ENCODE measurements at places on chromosomes 5 and 9.

- no peak for DNase-seq
Observed at GRCh38 chr9:99039505-99040182, 65.3 kb upstream of the TGFBR1 start.

DNA sequence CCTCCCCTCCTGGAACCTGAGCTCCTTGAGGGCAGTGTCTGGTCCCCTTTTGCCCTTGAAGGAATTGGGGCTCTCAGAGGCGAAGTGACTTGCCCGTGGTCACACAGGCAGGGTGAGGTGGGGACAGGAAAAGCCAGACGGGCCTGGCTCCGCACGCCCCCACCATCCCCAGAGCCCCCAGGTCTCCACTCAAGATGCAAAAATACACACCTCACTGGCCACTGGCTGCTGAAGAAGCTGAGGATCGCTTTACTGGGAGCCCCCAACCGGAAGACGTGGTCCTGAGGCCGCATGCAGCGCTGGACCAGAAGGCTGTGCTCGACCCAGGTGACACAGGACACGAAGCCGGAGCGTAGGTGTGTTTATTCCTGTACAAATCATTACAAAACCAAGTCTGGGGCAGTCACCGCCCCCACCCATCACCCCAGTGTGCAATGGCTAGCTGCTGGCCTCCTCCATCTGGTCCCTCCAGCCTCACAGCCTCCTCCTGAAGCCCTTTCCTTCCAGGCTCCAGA is 7.6 kb upstream of the AK1 start:
- no peak for DNase-seq

DNA sequence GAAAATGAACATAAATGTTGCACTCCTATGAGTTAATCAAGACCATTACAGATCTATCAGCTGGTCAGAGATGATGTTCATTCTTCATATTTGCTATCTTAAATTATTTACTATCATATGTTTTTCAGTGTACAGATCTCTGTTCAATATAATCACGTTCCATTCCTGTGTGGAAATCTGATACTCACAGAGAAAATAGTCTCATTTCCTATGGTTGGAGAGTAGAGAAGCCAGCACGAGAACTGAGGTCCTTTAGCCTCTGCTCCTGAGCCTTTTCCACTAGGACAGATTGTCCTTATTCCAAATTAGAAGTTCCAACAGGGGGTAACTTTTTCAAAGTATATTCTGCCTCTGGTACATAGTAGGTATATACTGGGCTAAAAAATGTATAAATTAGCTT is 29.2 kb downstream of the UGCG start:
- DNase-seq, result no peak

DNA sequence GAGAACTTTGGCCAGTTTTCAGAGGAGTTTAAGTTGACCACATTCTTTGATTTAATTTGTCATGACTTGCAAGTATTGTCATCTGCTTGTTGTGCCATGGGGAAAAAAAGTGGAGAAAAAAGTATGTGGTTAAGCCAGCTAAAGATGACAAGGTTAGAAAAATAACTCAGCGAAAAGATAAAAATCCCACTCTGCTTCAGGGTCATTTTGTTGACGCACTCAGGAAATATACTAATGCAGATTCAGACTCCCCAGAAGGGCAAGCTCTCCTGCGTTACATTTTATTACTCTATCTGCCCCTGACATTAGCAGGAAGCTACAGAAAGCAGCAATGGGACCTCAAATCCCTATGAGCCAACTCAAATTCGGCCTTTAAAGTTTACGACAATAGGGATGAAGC is 27.6 kb upstream of the TESK1 start:
- no peak for DNase-seq

- DNase-seq, result no peak
Observed at GRCh38 chr5:90786756-90787155, 228.2 kb downstream of the ADGRV1 start.

GRCh38 chr9:10127867-10128266 is 484.9 kb downstream of the PTPRD start:
- no peak for DNase-seq

GRCh38 chr9:121694600-121694999 is 43.2 kb downstream of the DAB2IP start:
- no peak for DNase-seq

DNA sequence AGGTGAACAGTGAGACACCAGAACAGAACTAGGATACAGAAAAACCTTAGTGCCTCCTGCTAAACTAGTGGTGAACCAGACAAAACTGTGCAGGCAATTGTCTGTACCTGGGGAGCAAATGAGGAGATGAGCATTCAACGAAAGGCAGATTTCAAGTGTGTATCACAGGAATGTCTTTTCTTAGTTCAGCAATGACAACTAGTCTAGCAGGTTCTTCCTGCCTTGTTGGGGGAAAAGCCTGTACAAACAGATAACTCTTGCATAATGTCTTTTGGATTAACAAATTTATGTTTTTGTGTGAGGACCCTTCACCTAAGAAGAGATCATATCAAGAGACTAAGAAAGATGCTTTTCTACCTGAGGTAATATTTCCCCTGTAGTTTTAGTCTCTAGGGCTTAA is 21.8 kb upstream of the DENND4C start:
- DNase-seq, result no peak

GRCh38 chr9:76732341-76732958 is 31.8 kb upstream of the PCA3 start:
- no peak for DNase-seq

GRCh38 chr5:39080597-39081204 is 6.5 kb upstream of the RICTOR start:
- no peak for DNase-seq

DNA sequence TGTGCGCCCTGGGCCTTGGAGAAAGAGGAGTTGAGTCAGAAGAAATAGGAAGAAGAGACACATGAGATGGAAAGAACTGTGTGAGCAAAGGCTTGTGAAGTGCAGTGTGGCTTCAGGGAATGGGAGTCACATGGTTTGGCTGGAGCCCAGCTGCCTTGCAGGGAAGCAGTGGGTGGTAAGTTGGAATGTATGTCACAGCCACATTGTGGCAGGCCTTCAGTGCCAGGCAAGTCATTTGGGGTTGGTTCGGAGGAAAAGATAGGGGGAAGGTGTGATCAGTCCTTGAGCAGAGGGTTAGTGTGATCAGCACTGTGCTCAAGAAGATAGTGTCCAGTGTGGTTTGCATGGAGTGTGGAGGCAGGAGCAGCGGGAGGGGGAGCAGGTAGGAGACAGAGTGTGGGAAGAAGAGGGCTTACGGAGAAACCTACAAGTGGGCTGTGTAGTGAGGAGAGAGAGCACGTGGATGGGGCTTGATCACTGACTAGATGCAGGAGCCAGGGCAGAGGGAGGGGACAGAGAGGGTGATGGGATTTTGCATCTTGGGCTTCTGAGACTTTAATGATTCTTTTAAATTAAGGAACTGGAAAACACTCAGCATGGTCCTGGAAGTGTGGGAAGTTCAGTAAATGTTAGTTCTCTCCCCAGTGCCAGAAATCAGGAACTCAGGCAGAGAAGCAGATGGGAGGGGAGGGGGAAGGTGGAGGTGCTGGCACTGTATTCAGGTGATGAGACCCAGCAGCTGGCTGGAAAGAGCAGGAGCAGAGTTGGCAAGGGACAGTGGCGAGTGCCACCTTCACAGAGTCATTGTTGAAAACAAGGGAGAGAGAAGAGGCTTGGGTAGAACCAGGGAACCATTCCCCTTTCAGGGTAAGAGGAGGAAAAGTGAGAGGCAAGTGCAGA is 46.6 kb downstream of the ARHGAP26 start:
- DNase-seq, result no peak

- no peak for DNase-seq
Observed at GRCh38 chr5:57878301-57878722, 395.7 kb upstream of the ACTBL2 start.

DNA sequence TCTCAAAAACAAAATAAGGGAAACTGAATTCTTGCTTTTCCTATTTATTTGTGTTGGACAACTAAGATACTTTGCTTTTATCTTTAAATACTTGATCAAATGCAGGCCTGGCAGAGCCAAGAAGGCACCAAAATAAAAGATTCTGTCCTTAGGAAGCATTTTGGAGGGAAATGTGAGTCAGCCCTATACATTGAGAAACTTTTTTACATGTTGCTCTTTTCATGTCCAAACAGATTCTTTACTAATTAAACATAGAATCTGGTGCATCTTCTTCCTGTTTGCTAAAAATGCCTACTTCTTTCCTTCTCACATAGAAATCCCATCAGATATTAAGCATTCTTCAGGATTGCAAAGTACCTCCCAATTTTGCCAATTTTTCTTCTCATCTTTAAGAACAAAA is 1160.4 kb downstream of the EFNA5 start:
- no peak for DNase-seq

DNA sequence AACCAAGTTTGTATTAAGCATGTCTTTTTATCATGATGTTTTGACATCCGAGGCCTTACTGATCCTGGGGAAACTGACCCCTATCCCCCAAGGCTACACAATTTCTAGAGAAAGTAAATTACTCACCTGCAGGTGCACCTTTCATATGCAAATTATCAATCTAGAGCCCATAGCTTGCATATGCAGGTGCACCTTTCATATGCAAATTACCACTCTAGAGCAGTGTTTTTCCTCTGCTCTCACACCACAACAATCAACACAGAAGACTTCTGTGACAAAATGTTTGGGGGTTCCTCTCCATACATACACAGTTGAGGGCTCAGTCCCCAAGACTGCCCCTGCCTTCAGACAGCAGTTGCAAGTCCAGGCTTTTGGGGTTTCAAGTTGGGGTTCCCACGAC is 203.7 kb upstream of the RORB start:
- DNase-seq, result no peak

DNA sequence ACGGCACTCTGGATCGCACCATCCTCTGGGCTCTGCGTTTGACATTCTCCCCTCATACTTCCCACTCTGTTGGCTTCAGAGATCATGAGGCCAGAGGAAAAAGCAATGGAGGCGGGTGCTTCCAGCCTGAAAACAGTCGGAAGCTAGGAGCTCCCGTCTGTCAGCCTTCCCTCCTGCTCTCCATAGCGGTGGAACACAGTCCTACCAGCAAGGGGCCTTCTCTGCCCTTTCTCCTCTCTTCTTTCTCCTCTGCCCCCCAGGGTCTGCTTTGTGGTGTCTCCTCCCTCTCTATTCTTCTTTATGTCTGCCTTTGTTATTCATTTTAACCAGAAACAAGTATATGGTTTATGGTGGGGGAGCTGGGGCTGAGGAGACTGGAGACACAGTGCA is 152.5 kb upstream of the NFIB start:
- no peak for DNase-seq

DNA sequence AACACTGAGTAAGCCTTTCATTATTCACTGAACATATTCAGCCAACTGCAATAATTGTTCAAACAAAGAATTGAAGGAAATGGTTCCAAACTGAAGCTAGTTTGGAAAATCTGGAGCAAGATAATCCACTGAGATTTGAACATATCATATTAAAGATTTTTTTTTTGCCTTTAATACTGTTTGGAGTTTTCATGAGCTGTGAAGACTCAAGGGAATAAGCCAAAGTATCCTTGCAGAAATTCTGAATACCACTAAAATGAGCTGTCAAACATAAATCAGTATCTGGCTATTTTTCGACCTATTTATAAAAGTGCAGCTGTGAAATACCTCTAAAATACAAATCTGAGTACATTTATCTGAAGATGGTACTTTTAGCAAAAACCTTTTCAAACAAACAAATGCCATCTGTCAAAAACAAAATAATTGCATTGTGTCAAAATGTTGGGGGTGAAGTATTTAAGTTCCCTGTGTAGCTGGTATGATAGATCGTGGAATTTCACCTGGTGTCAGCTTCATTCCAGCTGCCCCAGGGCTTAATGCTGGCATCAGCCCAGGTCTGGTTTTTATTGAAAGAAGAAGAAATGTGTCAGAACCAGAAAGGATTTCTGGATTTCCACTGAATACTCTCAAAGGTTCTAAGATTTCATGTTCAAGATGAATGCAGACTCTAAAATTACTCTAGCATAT is 149.0 kb upstream of the GRAMD2B start:
- DNase-seq, result no peak

DNA sequence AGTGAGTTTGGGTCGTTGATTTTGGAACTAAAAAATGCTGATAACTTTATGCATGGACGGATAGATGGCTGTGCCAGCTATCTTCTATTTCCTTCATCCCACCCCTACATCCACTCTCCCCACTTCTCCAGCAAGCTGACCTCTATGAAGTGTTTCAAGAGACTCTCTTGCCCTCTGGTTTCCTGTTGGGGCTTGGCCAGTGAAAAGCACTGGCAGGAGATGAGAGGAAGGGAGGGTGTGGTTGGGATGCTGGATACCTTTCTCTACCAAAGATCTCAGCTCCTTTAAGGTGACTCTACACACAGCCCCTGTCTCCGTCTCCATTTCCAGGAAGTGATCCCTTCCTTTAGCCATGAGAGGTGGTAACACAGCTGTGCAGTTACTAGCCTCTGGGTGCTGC is 30.0 kb upstream of the JMY start:
- DNase-seq, result no peak

DNA sequence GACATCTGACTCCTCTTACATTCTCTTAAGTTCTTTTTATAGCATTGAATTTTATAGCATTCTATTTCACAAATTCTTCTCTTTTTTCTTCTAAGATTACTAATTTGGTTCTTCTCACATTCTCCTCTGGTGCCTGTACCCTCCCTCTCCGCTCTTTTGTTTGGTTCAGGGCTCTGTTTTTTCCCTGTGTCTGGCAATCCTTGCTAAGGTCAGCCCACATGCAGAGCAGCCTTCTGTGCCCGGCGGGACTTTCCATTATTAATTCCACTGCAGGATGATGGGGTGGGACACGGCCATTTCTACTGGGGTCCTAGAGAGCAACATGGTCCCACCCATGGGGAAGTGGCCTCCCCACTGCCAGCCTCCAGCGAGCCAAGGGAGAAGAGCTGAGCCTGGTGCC is 9.8 kb upstream of the TRAF2 start:
- DNase-seq, result no peak

DNA sequence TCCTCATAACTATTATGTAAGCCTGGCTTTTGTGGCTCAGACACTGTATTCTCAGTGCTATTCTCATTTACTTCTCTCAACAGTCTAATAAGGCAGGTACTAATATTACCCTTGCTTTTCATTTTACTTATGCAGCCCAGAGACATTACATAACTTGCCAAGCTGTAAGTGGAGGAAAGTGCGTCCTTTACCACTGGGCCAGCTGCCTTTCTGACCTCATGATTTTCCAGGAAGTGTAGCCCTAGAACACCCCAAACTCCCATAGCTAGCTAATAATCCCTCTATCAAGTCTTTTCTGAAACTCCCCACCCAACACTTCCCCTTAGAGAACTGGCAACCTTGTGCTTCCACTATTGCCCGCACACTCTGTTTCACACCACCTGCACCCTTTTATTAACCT is 192.9 kb upstream of the HMHB1 start:
- no peak for DNase-seq

DNA sequence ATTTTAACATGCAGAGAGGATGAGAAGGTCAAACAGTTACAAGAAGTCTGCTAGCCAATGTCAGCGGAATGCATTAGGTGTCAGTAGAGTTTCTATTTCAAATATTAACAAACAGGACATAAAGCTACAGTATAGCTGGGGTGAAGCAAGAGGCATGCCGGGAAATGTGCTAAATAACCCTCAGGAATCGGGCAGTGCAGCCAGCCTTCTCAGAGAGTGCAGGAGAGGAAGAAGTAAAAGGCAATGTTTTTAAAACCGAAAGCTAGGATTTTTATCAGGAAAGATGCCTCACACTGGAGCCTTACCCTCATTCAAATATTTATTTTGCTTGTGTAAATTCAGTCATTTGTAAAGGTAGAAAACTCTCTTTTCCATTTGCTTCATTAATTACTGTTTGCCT is 59.1 kb upstream of the SH3GL2 start:
- DNase-seq, result no peak

- DNase-seq, result no peak
Observed at GRCh38 chr5:7827610-7828009, 23.3 kb downstream of the CFAP90 start.
